ENCODE measurements at places on chromosomes 13 and 19.

DNA sequence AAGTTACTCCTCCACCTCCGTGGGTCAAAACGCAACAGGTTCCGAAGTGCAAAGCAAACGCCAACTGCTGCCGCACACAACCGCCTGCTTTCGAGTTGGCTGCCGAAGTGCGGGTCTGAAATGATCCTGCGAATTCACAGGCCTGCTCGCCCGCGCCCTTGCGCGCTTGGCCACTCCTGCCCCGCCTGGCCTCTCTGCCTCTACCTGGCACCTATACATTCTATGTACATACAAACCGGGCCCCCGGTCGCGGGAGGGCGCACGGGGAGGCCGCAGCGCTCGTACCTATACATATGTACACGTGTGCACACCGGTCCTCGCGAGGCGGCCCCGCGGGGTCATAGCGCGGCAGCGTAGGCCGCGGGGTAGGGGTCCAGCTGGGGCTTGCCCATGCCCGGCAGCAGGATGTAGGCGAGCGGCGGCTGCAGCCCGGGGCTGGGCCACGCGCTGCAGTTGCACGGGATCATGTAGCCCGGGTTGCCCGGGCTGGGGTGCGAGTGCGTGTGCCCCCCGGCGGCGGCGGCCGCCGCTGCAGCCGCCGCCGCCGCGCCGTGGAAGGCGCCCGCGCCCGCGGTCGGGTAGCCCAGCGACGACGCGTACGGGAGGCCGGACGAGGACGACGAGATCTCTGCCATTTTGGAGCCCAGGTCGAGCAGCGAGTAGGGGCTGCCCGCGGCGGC is 1.3 kb downstream of the SOX21 start:
- DNase-seq, result peak; percentile 23

DNA sequence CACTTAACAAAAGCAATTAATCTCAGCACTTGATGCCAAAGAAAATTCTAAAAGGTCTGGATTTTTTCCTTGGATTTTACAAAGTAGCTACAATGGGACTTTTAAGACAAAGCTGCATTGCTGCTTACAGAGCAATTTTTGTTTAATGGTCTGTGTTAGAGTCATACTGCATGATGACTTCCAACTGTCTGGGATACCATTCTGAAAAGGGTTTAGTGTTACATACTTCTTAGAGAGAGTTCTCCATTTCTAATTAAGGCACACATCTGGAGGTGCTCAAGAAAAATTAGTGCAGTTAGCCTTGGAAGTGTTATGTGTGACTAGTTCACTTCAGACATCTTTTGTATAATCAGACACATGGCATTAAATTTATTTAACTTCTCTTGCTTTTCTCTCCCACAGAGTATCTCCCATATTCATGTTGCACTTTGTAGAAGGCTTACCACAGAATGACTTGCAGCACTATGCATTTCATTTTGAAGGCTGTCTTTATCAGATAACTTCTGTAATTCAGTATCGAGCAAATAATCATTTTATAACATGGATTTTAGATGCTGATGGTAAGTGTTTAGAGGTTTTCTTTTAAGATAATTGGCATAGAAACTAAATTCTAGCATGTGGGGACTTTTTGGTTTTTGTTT is 35.1 kb downstream of the USPL1 start:
- no peak for DNase-seq

DNA sequence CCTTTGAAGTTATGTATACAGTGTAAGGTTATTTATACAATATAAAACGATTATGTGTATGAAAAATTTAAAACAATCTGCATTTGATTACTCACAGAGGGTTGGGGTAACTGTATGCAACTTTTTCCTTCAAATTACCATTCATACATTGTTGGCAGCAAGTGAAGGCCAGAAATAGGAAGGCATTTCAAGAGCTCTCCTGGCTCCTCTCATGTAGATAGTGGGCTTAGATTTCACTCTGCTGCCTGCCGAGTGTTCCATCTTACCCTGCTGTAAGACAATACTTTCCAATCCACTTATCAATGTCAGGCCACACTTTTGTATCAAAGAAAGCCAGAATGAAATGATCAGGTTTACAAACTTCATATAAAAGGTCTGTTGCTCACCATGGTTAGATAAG is 245.2 kb downstream of the DNAJC15 start:
- DNase-seq, result no peak

DNA sequence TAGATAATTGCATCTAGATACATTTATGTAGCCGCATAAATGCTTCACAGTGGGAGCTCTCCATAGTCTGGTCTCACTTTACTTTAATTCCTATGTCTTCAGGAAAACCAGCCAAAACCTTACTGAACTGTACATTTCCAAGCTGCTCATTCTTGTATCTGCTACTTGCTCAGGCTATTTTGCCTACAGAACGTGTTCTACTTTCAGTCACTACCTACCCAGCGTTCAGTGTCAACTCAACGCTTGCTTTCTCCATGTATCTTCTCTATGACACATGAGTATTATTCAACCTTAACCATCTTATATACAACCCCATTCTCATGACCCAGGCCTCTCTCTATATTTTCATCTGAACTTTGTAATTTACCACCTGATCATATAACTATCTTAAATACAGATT is 101.9 kb downstream of the KLF12 start:
- DNase-seq, result no peak

DNA sequence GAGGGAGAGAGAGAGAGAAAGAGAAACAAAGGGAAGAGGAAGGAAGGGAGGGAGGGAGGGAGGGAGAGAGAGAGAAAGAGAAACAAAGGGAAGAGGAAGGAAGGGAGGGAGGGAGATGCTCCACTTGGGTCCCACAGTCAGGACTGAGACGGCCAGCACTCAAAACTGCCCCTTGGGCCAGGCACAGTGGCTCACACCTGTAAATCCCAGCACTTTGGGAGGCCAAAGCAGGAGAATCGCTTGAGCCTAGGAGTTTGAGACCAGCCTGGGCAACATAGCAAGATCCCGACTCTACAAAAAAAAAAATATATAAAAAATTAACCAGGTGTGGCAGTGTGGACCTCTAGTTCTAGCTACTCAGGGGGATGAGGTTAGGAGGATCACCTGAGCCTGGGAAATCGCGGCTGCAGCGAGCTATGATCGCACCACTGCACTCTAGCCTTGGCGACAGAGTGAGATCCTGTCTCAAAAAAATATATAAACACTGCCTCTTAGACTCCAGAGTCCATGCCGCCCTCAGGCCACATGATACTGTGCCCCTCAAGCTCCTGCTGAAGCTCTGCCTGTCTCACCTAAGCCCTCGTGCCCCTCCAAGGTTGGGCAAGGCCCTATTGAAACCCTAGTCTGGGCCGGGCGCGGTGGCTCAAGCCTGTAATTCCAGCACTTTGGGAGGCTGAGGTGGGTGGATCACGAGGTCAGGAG is 8.4 kb downstream of the ARRDC2 start:
- no peak for DNase-seq

DNA sequence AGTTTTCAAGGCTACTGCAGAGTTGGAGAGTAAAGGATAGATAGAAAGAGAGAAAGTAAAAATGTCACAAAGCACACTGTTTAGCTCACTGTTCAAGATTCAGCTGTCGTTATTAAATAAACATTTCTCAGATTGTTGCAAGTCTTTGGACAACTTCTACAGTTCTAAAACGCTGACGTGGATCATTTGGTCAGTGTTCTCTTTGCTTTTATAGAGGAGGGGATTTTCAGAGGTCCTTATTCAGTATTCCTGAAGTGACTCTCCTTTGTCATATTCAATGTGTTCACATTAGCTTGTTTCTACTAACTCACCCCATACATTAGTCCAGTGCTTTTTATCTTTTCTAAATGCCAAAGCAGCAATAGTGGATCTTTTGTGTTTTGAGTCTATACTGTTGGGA is 154.7 kb upstream of the ARGLU1 start:
- no peak for DNase-seq

GRCh38 chr13:52104624-52105023 is 24.2 kb downstream of the NEK5 start:
- no peak for DNase-seq

GRCh38 chr13:41178040-41178439 is 16.3 kb downstream of the KBTBD7 start:
- DNase-seq, result no peak

GRCh38 chr13:84569366-84569765 is 687.1 kb upstream of the SLITRK1 start:
- no peak for DNase-seq

- DNase-seq, result no peak
Observed at GRCh38 chr13:78015782-78016181, 97.2 kb upstream of the EDNRB start.

- DNase-seq, result no peak
Observed at GRCh38 chr13:106599875-106600797, 32.2 kb upstream of the ARGLU1 start.

GRCh38 chr19:14433554-14434501 is 722 bp downstream of the PKN1 start:
- peak; percentile 52 for DNase-seq

- no peak for DNase-seq
Observed at GRCh38 chr13:52454459-52454819, 839 bp upstream of the CKAP2 start.

DNA sequence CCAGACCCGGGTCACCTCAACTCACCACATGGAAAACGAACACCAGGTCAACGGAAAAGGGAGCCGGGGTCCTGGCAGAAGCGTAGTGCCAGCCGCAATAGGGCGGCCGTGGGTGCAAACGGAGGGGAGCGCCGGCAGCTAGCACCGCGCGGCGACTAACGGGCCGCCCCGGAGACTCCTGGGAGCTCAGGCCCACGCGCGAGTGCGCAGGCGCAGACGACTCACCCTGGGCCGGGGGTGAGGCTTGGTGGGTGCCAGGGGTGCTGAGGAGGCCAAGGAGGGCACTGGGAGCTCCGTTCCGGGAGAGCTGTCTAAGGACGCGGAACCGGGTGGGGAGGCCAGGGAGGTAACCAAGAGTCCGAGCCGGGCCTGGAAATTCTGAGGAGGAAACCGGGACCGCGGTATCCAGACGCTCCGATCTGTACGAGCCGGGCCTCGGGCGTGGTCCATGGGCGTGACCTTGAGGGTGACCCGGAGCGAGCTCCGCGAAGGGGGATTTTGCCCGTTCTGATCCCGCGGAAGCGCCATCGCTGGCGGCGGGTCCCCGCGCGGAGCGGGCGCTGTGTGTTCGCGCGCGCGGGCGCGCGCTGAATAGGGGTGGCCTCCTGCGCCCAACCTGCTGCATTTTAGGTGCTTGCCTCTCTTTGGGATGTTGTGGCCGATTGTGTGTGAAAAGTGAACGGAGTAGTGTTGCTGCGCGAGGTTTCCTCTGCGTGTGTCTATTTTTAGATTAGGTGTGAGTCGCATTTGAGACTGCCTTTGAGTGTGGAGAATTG is at the start of gene ZNF382:
Gene ZNF382 (plus strand): TSS at position 213 of the 776 bp plus-strand sequence. CDS start 4,602 bp downstream, outside the sequence.
- peak; percentile 87 for DNase-seq

DNA sequence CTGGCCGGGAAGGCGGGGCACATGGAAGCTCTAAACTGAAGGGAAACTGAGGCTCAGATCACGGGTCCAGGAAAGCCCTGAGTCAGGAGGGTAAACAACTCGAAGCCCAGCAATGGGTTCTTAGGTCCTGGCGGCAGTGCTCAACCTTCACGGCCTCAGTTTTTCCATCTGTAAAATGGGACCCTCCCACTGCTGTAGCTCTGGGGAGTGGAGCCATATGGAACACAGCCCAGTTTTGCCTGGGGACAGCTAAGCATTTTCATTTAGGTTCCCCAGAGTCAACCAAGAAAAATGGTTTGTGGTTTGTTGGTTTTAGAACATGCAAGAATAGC is 30.4 kb downstream of the CEBPG start:
- no peak for DNase-seq

DNA sequence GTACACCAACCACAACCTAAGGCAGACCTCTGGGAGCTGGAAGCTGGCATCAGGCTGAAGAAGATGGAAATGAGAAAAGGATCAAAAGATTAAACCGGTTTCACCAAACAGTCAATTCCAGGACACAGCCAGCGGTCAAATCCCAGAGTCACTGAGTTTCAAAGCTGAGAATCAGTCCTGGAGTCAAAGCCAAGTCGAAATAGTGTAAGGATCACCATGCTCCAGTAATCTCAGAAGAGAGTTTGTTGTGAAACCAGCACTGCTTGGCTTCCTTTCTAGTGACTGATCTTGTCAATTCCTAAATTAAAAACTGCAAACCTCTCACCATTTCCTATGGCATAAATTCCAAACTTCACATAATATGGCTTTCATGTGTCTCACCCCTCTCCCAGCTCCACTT is 198.8 kb downstream of the GPC6 start:
- no peak for DNase-seq

DNA sequence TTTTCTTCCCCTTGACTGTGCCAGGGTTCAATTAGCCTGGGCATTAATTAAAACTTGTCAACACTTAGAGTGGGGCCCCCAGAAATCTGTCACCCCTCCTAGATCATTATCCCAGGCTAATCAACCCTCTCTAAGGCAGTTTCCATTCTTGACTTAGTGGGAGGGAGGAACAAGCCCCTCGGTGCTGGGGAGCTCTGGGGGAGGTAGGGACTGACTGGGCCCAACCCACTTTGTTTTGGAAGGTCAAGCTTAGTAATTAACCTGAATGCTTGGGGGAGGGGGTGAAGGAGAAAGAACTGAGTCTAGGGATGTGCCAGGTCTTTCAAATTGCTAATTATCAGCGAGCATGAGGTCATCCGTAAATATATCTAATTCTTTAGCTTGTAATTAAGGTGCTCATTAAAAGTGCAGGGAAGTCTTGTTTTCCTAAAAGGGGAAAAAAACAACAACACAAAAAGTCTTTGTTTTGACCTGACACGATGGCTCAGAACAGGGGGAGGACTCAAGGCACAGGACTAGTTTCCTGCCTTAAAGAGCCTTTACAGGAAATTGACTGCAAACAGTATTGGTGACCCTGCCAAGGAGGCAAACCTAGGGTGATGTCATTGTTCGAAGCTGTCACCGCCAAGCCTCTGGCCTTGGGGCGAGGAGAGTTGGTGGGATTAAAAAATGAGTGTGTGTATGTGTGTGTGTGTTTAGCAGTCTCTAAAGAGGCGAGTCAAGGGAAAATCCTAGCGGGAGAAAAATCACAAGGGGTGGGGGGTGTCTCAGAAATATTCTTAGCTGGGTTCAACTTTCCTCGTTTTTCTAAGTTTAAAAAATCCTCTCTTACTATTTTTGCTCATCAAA is 19.4 kb downstream of the ACTN4 start:
- no peak for DNase-seq

DNA sequence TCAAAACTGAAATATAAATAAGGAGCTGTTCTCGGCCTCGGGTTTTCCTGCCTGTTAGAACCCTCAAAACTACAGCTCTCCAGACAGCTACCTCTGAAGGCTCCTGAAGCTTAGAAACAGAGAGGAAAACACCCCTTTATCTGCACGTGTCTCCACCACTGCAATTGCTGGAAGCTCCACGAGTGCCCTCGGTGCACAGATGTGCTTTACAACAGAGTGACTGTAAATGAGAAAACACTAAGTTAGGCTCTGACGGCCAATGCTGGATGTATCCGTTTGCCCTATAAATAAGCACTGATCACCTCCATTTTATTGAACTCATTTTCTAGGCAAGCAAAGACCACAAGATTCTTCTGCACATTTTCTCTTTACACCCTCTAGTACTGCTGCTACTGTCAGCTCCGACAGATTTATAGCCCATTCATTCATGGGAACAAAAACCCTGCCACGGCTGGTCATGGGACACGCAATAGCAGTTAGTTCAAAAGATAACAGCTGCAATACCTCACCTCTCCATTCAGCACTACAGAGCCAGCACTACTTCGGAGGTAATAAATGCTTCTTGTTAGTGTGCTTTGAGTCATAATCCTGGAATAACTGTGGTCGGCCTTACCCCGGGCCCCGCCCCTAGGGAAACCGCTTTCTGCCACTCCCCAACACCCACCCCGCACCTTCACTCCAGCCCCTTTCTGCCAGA is 241.1 kb upstream of the ZNF507 start:
- no peak for DNase-seq

GRCh38 chr13:67123165-67123564 is 107.0 kb downstream of the PCDH9 start:
- no peak for DNase-seq

Measured in T-helper 1 cell (primary cell).